Midbrain (tissue), 1 donor: ENCODE measurements at places on chromosomes 16 and 17.

DNA sequence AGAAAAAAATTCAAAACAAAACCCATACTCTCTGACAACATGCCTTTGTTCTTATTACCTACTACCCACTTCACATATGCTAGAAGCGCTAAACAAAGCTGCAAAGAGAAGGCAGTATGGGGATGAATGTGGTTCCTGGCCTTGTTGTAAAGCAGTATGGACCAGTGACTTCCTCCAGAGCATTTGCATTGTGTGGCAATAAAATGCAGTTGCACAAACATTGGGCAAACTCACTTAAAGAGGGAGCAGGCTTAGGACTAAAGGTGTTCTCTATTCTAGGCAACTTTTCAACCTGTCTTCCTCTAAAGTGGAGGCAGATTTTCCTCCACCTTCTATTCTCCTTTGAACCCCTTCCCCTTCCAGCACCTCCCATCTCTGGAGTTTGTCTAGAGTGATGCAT, 17.1 kb downstream of the TMIGD1 start:
- DNase-seq = no peak

DNA sequence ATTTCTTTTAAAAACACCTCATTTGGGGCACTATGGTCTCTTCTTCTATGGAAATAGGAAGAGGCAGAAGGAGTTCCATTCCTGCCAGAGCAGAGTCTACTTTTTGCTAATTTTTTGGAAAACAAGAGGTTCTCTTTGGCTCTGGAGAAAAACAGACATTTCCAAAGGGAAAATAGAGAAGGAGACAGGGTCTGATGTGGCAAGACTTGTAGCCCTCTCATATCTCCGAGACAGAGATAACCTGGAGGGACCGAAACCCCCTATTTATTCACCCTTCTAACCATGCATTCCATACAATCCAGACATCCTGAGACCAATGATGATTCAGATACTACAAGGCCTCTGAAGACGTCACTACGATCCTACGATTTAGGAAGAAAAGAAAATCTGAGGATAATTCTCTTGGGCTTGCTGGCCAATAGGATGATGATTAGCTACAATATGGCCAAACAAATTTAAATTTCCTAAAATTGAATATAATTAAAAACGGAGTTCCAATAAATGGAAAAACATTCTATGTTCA, 70.2 kb downstream of the HIC1 start:
- DNase-seq = no peak

DNA sequence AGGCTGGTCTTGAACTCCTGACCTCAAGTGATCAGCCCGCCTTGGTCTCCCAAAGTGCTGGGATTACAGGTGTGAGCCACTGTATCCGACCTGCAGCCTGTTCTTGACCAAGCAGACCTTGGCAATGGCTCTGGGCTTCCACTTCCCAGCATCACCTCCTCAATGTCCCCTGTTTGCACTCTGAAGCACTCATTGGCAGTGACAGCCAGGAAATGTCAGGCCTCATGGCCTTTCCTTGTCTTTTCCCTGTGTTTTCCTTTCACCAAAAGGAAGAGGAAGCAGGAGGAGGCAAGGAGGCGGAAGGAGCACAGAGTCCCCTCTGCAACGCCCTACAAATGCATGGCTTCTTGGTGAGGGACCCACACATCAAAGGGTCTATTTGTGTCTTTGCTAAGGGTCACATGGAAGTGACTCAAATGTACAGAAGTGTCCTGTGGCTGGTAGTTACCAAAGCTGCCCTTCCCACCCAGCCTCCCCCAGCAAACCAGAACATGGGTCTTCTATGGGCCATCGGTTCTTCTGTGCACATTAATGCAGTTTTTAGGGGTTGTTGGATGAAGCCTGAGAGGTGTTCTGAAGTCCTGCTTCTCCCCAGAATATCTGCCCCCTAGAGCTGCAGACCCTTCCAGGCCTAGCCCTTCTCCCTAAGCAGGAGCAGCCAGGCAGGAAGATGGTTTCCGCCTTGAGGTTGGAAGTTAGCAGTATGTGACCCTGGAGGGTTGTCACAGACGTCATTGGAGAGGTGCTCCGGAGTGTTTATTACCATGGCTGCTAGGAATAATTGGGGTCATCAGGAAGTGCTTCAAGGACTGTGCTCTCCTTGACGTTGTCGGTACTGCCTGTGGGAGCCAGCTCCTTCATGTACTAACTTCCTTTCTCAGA, 60.8 kb downstream of the WIPI1 start:
- no peak for DNase-seq

DNA sequence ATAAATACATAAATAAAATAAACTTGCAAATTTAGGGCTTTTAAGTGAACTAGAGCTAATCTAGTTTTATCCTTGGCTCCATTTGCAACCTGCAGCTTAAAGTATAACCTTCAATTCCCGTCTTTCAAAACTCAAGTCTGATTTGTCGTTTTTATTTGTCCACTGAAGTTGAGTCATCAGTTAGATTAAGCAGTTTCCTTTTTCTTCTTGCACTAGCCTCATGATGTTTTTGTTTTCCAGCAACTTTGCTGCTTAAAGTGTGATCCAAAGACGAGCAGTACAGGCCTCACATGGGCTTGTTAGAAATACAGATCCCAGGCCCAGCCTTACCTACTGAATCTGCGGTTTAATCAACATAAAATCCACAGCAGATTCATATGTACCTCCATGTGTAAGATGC, 13.8 kb downstream of the ARSG start:
- no peak for DNase-seq

DNA sequence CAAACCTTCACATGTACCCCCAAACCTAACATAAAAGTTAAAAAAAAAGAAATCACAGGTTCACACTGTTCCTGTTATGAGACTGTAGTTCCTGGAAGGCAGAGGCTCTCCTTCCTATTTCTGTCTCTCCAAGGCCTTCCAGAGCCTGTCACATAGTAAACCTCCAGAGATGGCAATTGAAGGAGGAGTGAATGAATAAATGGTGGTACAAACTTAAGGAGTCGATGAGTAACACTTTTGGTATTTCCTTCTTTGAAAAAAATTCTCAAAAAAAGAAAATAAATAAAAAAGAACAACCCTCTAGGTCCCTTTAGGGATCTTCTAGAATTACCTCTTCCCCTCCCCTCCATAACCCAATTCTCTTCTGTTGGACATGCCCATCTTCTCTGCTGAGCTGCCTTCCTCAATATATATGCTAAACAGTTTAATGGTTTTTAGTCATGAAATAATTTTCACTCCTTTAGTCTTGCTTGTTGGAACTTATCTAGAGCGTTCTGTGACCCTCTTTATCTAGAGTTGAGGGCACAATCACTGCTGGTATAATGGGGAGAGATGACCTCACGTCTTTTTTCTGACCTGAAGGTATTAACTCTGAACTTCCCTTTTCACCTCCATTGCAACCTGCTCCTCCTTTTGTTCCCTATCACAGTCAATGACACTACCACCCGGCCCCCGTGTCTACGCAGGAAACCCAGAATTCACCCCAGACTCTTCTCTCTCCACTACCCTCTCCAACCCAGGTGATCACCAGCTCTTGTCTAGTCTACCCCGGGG, 1.7 kb upstream of the TAF15 start:
- no peak for DNase-seq

- DNase-seq = no peak
Observed at GRCh38 chr17:81961521-81962498, 823 bp upstream of the NOTUM start.
